Fibroblast of skin of abdomen (primary cell): ENCODE measurements at places on chromosomes 2 and 18.

- DNase-seq = peak; percentile 97
Observed at GRCh38 chr2:238847841-238848690, at the start of gene TWIST2. Gene TWIST2 (plus strand): TSS chr2:238848085. CDS start chr2:238848216, 131 bp downstream.

DNA sequence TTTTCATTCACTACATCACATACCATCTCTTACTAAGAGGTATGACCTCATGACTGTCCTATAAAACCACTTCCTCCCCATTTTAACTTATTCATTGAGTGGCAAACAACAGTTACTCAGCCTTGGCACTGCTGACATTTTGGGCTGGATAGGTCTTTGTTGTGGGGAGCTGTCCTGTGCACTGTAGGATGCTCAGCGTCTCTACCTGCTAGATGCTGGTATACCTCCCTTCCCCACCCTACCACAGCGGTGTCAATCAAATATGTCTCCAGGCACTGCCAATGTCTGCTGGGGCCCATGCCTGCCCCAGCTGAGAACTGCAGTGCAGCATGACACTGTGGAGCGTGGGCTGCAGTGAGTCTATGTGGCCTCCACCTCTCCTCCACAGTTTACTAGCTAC, 76.3 kb upstream of the MGAT4A start:
- DNase-seq = no peak

- DNase-seq = peak; percentile 41
Observed at GRCh38 chr2:191629976-191630712, 47.8 kb upstream of the NABP1 start.

- DNase-seq = peak; percentile 9
Observed at GRCh38 chr2:235716875-235717496, 223.1 kb downstream of the AGAP1 start.

DNA sequence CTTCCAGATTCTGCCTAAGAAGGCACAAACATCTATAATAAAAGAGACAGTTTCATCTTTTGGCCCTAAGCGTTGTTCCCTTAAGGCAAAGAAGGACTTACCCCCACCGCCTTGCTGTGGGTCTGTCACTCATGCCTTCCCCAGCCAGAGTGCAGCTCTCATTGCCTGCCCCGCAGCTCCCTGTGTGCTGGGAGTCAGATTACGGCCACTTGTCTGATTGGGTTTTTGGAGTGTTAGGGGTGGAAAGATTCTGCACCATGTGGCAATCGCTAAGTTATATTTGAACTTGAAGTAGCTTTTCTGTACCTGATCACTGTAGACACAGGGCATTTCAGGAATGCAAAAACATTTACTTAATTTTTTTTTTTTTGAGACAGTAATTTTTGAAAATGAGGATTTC, at the start of gene AQP4:
AQP4 (minus strand) TSS at position 151 of the 400 bp plus-strand sequence; CDS start at position 133, 18 bp downstream.
- no peak for DNase-seq

GRCh38 chr18:5998907-5999306, 103.6 kb upstream of the TMEM200C start:
- no peak for DNase-seq

DNA sequence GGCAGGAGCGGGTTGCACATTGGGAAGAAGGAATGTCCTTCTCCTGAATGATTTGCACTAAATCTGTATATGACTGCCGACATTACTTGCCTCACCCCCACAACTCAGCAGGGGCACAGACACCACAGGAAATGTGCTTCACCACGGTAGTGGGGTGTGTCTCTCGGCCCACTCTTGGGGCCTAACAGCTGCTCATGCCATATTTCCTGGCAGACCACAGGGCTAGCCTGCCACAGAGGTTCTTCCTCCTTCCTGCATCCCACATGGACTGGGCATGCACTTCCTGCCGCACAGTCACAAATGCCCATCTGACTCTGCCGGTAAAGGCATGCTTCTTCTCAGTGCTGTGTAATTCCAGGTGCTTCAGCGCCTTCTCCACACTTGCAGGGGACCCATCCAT, 10.3 kb upstream of the PAPOLG start:
- no peak for DNase-seq

DNA sequence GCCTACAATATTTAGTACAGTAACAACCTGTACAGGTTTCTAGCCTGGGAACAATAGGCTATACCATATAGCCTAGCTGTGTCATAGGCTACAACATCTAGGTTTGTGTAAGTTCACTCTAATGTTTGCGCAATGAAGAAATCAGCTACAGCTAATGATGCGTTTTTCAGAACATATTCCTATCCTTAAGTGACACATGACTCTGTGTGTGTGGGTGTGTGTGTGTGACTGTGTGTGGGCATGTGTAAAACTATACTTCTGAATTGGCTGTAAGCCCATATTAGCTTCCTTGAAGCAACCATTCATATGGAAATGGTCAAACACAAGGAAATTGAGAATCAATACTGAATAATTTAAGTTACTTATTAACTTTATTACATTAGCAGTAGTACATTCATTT, 120.8 kb upstream of the SULT1C3 start:
- no peak for DNase-seq

- peak; percentile 80 for DNase-seq
Observed at GRCh38 chr2:9163306-9164111, 43.1 kb upstream of the ASAP2 start.
